Left renal pelvis (tissue), 4 donors: ENCODE measurements at places on chromosomes 7 and 10.

GRCh38 chr10:124130198-124130900, 37.0 kb upstream of the CHST15 start:
- DNase-seq, result no peak

- DNase-seq, result no peak
These were observed 127.0 kb upstream of the FZD1 start for GRCh38 chr7:91137153-91137787.

DNA sequence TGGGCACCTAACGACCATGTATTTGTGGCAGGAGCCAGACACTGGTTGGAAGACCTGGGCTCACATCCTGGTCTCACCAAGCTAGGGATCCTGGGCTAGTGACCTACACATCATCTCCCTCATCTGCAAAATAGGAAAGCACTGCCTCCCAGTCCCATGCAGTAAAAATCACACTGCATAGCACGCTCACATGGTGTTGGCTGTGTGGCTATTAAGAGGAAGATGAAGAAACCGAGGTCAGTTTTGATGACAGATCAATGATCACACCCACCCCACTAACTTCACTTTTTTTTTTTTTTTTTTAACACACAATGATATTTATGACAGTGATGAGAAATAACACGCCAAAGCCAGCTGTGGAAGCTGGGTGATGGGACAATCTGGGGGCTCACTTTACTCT, 146.5 kb downstream of the RNF216 start:
- DNase-seq, result no peak

DNA sequence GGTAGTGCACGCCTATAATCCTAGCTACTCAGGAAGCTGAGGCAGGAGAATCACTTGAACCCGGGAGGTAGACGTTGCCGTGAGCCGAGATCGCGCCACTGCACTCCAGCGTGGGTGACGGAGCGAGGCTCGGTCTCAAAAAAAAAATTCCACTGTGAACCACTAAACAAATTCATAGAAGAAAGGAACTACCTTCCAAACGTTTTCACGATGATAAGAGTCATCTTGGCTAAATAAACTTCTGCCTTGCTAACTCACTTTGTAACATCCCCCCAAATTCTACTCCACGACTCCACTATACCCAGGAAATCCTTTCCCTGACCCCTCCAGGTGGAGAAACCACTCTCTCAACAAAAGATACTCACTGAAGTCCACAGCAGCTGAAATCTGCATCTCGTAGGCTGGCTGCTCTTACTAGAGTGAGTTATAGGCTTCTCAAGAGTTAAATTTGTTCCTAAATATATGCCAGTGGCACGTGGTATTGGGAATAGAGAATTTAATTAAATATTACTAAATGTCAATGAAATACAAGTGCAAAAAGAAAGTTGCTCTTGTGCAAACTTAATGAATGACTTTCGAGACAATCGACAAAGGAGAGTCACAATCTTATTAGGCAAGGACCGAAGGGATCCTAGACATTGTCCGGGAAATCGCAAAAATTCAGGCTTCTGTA, 1.6 kb upstream of the GTF2I start:
- no peak for DNase-seq

DNA sequence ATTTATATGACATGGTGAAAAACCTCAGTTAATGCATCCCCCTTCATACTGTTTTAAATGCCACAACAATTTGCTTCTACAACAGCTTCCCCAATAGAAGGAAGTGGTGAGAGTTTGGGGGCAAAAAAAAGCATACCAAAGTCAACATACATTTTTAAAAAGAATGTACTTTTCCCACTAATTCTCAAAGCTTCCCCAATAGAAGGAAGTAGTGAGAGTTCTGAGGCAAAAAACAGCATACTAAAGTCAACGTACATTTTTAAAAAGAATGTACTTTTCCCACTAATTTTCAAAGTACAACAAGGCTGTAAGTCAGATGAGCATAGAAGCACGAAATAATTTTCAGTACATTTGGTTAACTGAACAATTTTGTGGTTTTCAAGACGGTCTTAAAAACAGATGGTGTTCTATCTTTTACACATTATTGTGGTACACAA, 24.0 kb downstream of the WASL start:
- DNase-seq, result no peak

DNA sequence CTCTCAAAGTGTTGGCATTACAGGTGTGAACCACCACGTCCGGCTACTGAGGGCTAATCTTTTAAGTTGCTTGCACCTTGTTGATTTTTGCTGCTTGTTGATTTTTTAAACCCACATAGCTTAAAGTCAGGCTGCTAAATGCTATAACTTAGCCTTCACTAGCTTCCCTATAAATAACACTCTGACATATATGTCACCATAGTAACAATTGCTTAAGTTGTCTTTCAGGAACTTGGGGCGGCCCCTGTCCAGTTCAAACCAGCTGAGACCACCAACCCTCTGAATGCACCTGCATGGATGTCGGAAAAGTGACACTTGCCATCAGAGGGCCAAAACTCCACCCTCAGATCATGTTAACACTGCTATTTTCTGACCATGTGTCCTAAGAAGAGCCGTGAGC, 47.3 kb downstream of the ST8SIA6 start:
- no peak for DNase-seq

- no peak for DNase-seq
These were observed 64.6 kb downstream of the WDR37 start for GRCh38 chr10:1120801-1121211.

GRCh38 chr7:117458977-117459583, 20.7 kb upstream of the CFTR start:
- no peak for DNase-seq

- DNase-seq, result no peak
These were observed 3.7 kb downstream of the NRP1 start for GRCh38 chr10:33330543-33331378.

GRCh38 chr10:75648351-75648750, 216.9 kb downstream of the LRMDA start:
- DNase-seq, result no peak

DNA sequence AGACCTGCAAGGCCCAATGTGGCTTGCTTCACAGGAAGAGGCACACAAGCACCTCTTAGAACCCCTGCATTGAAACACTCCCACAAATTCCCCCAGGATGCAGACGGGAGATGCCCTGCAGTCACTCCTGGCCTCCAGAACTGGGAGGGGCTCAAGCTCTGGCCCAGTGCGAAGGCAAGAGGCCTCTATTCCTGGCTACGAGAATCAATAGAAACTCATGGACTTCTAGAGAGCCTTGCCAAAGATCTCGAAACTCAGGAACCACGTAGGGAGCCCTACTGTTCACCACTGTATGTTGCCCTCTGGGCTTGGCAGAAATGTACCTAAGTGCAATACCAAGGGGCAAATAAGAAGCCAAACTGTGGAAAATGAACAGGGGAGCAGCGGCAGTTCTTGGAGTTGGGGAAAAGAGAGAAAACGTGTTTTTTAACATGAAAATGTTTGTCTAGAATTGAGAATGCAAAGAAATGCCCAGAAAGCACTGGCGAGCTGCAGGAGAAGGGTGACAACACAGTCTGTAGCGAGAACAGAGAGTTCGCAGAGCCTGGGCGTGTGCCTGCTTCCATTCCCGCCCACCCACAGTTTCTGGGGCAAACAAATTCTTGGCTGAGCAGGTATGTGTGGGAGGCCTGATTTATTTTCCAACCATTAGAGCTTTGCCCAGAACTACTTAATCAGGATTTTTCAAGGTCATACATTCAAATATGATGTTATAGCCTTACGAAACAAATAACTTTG, 260.5 kb upstream of the KLF14 start:
- no peak for DNase-seq

- DNase-seq, result no peak
These were observed 292.2 kb upstream of the TAC1 start for GRCh38 chr7:97439637-97440214.

- no peak for DNase-seq
These were observed 115.7 kb downstream of the CCDC71L start for GRCh38 chr7:106545275-106545674.

DNA sequence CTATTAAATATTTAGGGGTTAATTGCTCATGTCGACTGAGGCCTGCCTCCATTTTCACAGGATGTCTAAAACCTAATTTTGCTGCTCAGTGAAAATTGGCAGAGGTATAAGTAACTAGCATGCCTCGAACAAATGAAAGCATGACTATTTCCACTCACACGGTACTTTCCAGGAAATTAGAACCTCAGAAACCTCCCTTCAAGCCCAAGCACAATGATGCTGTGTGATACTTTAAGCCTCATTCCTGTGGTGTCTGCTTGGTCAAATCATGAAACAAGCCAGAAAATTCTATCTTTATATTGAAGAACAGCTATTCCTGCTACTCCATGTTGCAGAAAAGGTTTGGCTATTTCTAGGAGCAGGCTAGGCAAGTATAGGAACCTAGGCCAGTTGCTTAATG, 203.0 kb downstream of the SORCS3 start:
- no peak for DNase-seq

DNA sequence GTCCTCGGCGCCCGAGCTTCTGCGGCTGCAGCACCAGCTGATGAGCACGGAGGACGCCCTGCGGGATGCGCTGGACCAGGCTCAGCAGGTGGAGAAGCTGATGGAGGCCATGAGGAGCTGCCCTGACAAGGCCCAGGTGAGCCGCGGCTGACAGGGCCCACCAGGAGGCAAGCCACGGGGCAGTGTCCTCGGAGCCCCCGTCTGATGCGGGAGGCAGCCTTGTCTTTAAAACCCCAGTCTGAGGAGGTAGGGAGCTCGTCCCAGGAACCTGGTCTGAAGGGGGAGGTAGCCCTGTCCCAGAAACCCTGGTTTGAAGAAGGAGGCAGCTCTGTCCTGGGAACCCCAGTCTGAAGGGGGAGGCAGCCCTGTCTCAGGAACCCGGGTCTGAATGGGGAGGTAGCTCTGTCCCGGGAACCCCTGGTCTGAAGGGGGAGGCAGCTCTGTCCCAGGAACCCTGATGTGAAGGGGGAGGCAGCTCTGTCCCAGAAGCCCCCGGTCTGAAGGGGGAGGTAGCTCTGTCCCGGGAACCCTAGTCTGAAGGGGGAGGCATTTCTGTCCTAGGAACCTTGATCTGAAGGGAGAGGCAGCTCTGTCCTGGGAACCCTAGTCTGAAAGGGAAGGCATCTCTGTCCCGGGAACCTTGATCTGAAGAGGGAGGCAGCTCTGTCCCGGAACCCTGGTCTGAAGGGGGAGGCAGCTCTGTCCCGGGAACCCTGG, 53.1 kb upstream of the GTF2IRD1 start:
- no peak for DNase-seq

DNA sequence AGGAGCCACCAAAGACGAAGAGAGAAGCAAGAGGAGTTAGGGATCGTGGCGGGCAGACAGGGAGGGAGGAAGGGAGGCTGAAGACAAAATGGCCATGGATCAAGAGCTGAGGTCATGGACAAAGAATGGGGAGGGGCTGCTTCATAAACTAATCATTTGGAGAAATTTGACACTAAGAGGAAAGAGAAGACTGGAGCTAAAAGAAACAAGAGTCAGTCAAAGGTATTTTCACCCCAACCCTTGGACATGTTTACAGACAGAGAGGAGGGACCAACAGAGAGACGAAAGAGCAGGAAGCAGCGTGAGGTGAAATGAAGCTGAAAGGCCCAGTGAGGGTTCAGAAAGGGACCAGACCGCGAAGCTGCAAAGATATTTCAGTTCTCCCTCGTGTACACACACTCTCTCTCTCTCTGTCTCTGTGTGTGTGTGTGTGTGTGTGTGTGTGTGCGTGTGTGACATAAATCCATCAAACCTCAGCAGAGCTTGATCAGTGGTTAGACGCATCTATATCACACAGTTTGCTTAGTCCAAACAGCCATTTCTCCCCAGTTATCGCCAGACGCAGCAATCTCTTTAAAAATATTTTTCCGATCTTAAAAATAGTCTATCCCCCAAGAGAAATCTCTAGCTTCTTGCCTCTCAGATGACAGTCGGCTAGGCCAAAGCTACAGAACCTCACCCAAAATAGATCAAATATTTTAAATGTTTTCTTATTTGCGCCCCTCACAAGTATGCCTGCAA, 12.5 kb upstream of the CALD1 start:
- no peak for DNase-seq

GRCh38 chr10:132485391-132485790, 52.2 kb upstream of the INPP5A start:
- DNase-seq, result no peak

GRCh38 chr10:62635127-62635526, 169.4 kb upstream of the ADO start:
- no peak for DNase-seq

- DNase-seq, result no peak
These were observed 523.2 kb upstream of the SORCS1 start for GRCh38 chr10:107687701-107688100.

- DNase-seq, result no peak
These were observed 327 bp upstream of the FIS1 start for GRCh38 chr7:101245147-101245668.

GRCh38 chr10:130686689-130687300, 550.6 kb downstream of the GLRX3 start:
- peak; percentile 14 for DNase-seq

DNA sequence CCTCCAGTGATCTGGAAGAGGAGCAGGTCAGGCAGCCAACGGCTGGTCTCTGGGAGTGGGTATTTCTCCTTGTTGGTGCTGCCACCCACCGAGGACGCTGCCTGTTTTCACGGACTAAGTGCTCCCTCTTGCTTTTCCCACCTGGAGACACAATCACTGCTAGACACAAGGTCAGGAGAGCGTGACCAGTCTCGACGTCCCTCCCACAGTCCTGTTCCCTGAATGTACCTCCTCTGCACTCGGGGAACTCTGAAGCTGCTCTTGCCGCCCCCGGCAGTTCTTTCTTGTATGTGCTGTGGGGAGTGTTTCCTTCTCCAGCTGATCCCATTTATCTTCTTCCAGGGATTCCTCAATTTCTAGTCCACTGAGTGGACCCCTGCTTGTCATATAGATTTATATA, 89.4 kb downstream of the CYTH3 start:
- DNase-seq, result no peak

- no peak for DNase-seq
These were observed 64.4 kb downstream of the ZWINT start for GRCh38 chr10:56296618-56297017.

DNA sequence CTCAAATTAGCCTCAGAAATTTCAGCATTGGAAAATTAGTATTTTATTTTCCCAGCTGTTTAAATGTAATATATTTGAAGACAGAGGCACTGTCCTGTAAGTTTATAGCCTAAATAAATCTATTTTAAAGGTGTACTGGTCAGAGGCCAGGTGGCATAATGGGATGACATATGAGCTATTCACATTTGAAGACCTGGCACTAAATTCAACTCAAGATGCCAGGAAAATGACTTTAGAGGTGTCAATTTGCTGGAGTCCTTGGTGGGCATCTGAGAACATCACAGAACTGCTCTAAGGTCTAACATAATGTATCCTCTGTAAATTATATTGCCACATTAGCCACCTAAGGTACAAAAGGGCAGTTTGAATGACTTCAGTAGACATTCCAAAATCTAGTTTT, 348.9 kb upstream of the BMPER start:
- DNase-seq, result no peak

- no peak for DNase-seq
These were observed 340.7 kb upstream of the MKI67 start for GRCh38 chr10:128466831-128467371.

GRCh38 chr10:77390481-77390891, 247.1 kb downstream of the KCNMA1 start:
- DNase-seq, result no peak

GRCh38 chr7:37535841-37536240, 87.2 kb upstream of the ELMO1 start:
- DNase-seq, result no peak
